ENCODE measurements at places on chromosomes 3 and 15. TPM values are rescaled to one million over a fixed set of nuclear protein-coding genes. Genes with fewer than 3 reads are reported as not detected.

Gene KNG1
- polyA plus RNA-seq: not detected

Gene FAM81A
- 0.28 TPM for polyA plus RNA-seq

Gene MAP6D1
- 2.9 TPM for polyA plus RNA-seq

Gene CDHR4
- 0.19 TPM for polyA plus RNA-seq

Gene MUC20
- 0.18 TPM for polyA plus RNA-seq
